ENCODE measurements at places on chromosomes 2 and 18.

DNA sequence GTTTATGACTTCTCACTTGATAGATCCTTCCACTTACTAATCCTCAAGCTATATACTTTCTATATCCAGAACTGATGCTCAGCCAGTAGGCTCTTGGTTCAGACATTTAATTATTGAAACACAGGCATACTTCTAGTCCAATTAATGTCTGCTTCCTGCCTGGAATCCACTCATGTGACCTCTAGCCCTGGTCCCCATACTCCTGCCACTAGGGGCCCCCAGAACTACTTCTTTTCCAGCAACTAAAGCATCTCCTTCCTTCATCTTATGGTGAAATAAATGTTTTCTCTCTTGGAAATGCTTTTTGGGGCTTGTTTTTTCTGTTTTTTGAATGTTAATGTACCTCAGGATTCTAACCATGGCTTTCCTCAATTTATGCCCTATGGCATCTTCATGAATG lies 527.6 kb downstream of the SATB2 start:
- no peak for DNase-seq

GRCh38 chr2:23286031-23286757 lies 98.8 kb upstream of the KLHL29 start:
- no peak for DNase-seq

DNA sequence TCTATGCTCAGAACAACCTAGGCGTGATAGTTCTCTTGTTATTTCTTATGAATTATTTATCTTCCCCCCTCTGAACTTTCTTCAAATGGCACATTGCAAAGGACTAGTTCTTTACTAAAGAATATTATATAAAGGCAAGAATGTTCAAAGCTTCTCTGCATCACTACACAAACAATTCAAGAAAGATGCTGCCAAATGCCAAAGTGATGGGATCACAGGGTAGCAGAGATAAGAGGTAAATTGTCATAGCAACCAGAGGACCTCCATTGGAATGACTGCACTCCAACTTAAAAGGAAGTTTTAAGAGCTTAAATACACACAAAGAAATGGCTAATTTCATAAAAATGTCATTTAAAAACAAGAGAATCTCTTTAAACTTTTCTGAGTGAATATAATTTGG lies 72.8 kb downstream of the AQP4 start:
- no peak for DNase-seq

DNA sequence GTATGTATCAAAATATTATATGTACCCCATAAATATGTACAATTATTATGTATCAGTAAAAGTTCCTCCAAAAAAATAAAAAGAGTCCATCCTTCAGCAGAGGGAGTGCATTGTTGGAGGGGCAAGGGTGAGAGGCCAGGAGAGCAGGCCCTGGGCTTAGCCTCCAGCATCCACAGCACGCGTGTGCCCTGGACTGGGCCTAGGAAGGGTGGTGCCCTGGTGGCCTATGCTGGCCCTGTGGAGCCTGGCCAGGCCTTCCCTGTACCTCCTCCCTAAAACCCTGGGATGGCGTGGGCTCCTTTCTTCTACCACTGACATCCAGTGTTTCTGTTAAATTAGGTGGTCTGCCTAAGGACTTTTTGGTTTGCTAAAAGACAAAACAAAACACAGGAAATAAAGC lies 93.4 kb downstream of the SH3RF3 start:
- DNase-seq = no peak

GRCh38 chr2:130913891-130914290 lies 77.2 kb downstream of the ARHGEF4 start:
- DNase-seq = no peak

GRCh38 chr2:152078662-152079061 lies 20.2 kb downstream of the CACNB4 start:
- DNase-seq = no peak

GRCh38 chr2:172087780-172088244 lies 2.5 kb downstream of the DLX1 start:
- no peak for DNase-seq

GRCh38 chr2:232839411-232840079 lies 30.5 kb upstream of the SNORC start:
- DNase-seq = no peak

- DNase-seq = no peak
These were observed 3.0 kb upstream of the IRS1 start for GRCh38 chr2:226802573-226802972.

- DNase-seq = no peak
These were observed 287.0 kb upstream of the ZC3H15 start for GRCh38 chr2:186199029-186199428.

GRCh38 chr2:10325278-10326145 lies 22.8 kb downstream of the HPCAL1 start:
- DNase-seq = no peak

DNA sequence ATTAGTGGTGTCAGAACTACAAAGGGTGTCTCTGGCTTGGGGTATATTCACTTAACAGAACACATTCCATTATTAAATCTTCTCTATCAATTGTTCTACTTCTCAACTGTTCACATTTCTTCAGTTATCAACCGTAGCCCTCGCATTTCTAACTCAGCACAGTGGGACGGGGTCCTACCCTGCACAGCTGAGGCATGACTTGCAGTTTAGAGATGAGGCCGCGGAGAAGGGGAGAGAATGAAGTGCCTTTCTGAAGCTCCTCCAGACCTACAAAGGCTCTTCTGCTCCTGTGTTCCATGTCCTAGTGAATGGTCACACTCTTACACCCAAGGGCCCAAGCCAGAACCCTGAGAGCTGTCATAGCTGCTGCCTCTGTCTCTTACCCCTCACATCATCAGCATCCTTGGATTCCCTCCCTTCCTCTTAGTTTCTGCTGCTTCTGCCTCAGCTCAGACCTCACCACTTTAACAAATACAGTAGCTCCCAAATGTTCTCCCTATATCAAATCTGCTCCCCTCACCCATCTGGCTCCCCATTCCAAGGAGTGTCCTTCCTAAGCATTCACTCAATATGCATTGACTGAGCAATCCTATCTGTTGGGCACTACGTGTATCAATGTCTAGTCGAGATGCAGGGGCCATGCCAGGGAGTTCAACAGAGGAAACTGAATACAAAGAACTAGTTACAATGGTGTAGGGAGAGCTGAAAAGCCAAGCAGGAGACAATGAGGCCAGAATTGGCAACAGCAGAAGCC lies 34.3 kb upstream of the MRPL19 start:
- DNase-seq = no peak

- DNase-seq = no peak
These were observed 2.3 kb upstream of the BCL11A start for GRCh38 chr2:60555783-60556139.
